Thoracic aorta (tissue), 2 donors: ENCODE measurements at places on chromosomes 3 and 15.

- DNase-seq = no peak
Observed at GRCh38 chr3:56702490-56703315, 19.6 kb upstream of the TASOR start.

- DNase-seq = no peak
Observed at GRCh38 chr15:80977627-80978036, 12.0 kb downstream of the MESD start.

GRCh38 chr15:70486012-70486411 is 277.3 kb downstream of the UACA start:
- DNase-seq = no peak

- DNase-seq = no peak
Observed at GRCh38 chr3:161423911-161424522, 52.7 kb upstream of the SPTSSB start.

GRCh38 chr15:61777689-61778088 is 282.6 kb downstream of the VPS13C start:
- no peak for DNase-seq

GRCh38 chr3:168812234-168812633 is 716.5 kb upstream of the GOLIM4 start:
- DNase-seq = no peak

DNA sequence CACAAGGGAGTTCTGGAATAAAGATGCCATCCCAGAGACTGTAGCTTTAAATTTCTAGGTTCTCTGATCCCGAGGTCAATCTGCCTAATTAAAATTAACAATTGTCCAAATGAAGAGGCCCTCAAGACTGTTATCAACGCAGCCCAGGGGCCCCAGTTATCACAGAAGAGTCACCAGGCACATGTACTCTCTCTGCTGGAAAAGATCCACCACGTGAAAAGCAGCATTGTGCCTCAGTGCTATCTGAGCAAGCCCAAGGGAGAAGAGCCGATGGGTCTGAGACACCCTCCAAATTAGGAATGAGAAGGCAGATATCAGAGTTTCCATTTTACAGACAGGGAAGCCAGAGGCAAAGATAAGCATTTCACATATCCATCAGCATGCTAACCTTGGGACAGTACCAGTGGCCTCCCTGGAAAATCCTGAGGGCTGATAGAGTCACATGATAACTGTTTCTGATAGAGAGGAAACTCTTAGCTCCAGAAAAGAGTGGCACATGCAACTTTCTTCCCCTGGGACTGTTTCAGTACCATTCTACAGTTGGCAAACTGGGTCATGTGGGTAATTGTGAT is 55.5 kb downstream of the ITGB5 start:
- no peak for DNase-seq

- DNase-seq = no peak
Observed at GRCh38 chr3:7195934-7196333, 335.0 kb downstream of the GRM7 start.

DNA sequence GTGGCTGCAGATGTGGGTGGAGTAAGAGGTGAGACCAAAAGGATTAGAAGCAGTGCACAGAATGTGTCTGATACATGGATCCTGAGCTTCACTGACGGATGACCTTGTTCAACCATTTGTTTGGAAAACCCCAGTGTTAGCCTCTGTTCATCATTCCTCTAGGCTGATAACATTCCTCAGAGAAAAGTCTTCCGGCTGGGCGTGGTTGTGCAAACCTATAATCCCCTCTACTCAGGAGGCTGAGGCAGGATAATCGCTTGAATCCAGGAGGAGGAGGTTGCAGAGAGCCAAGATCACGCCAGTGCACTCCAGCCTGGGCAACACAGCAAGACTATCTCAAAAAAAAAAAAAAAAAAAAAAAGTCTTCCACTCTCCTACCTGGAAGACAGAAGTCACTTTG is 23.1 kb upstream of the CHD2 start:
- no peak for DNase-seq

- no peak for DNase-seq
Observed at GRCh38 chr15:49187549-49188245, 17.6 kb downstream of the GALK2 start.

GRCh38 chr3:61600195-61600594 is 38.8 kb downstream of the PTPRG start:
- no peak for DNase-seq
